Naive B cell (primary cell): ENCODE measurements at places on chromosomes 1 and 21.

DNA sequence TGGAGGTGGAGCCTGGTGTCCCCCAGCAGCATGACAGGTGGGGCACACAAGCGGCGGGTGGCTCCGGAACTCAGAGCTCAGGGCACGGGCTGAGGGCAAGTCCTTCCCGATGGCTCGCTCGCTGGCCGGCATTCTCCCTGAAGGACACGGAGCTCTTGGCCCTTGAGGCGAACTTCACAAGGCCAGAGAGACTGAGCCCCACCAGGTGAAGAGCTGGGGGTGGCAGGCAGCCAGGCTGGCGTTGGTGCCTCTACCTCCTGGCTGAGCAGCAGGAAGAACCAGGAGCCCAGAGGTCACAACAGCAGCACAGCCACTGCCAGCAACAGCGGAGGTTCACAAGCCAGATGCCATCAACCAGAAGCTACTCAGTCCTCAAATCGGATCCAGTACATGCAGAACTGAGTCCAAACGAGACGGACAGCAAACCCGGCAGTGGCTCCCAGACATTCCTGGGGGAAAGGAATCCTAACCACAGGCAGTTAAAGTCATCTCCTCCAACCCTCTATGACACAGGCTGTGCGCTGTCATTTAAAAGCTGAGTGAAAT lies 54.1 kb downstream of the NPHP4 start:
- no peak for DNase-seq

DNA sequence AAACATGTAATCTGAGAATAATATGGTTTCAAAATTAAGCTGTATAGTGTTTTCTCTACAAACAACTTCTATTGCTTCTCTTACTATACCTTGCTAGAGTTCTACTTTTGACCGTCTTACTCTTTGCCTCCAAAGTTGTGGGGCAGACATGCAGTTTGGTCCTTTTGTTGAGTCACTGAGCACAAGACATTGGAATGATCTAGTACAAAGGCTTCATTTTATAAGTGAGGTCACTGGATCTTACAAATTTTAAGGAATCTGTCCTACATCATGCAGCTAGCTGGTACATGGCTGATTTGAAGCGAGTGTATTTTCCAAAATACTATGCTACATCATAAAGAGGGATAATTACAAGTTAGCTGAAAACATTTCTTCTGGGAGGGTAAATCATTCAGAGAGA lies 28.8 kb downstream of the OR10J1 start:
- DNase-seq = no peak

GRCh38 chr1:181189691-181190363 lies 101.3 kb downstream of the IER5 start:
- DNase-seq = peak; percentile 43

DNA sequence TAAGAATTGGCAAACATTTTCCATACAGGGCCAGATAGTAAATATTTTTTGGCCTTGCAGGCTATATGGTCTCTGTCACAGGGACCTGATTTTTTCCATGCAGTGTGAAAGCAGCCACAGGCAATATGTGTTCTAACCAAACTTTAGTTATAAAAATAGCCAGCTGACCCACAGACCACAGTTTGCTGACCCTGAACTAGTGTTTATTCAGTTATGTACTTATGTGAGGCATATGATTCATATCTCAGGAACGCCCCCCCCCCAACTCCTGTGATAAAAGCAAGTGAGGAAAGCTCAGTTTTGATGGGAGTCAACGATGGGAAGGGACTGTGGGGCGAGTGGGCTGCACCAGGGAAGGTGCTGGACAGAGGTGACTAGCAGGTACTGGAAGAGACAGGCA lies 80.1 kb downstream of the HMGB4 start:
- no peak for DNase-seq

DNA sequence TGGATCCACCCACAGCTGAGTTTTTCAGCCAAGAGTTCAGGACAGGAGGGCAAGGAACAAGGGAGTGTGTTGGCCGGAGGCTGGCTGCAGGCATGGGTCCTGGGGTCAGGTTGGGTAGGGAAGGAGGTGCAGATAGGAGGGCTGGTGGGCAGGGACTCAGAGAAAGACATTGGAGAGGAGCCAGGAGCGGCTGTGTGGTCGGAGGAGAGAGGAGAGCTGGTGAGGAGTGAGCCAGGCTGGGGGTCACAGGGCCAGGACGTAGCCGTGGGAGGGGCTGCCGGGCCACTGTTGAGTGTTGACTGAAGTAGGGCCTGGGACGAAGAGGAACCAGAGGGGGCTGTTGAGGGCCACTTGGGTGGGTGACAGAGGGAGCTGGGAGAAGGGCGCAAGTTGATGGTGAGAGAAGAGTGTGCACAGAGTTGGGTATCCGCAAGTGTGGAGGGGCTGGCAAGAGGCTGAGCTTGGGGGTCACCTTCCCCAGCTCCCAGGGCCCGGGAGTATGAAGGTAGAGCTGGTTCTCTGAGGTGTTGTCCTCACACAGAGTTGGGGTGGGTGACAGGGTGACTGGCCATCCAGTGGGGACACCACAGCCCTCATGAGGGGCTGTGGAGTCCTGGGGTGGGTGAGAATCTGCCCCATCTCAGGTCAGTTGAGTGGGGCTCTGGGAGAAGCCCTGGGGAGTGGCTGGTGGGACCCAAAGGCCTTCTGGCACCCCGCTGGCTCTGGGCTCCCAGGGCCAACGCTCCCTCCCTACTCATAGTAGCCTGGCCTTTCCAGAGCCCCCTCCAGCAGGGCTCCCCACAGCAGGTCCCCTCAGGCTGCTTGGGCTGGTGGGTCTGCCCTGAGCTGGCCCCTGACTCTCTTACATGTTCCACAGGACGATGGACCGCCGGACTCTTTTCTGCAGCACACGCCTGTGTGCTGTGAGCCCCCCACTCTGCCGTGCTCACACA lies 21.9 kb downstream of the PODN start:
- DNase-seq = no peak

DNA sequence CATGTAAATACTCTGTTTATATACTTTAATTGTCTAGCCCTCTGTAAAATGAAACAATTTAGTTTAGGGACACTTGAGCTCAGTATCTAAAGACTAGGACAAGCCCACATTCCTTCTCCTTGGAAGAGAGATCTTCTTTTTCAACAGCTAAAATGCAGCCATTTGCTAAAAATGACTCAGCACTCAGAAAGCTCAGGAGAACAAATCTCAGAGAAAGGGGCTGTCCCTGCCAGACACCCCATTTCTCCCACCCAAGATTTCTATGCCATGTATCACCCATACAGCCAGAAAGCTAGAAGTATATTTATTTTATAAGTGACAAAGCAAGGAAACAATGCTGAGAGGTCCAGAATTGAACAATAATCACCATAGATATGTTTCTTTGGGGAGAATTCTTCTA lies 23.2 kb upstream of the PRDX6 start:
- DNase-seq = no peak

GRCh38 chr1:158028969-158029368 lies 35.5 kb downstream of the KIRREL1 start:
- no peak for DNase-seq

- no peak for DNase-seq
These were observed 8.2 kb downstream of the SIM2 start for GRCh38 chr21:36706951-36707762.

GRCh38 chr1:221732052-221732451 lies 9.8 kb downstream of the DUSP10 start:
- DNase-seq = no peak

DNA sequence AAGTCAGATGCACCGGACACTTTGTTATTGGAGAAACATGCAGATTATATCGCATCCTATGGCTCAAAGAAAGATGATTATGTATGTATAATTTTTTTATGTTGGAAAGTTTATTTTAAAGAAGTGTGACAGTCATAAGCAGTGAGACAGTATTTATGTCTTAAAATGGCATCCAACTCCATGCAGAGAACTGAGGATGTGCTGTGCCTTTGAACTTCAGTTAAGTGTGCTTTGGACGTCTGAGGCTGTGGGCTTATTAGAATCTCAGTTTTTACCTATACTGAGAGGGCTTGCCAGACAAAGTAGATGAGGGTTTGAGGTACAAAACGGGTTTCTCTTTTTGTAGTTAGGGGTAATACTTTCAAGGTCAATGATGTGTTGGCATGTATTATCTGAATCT lies 1.5 kb downstream of the RABGGTB start:
- DNase-seq = no peak

DNA sequence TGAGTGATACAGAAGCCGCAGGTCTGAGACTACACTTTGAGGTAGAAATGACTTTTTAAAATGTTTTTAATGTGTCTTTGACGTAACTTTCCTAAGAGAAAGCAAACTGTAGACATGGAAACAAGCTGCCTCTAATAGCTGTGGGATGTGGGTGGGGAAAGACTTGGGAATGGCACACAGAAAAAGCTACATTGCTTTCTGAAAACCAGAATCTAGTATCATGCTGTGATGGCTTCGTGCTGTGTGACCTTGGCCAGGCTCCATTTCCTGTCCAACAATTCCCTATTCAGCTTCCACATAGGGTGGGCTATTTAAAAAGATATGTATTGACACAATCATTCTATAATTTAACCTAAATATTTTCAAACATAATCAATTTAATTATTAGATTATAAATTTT lies 909.1 kb downstream of the NCAM2 start:
- no peak for DNase-seq

DNA sequence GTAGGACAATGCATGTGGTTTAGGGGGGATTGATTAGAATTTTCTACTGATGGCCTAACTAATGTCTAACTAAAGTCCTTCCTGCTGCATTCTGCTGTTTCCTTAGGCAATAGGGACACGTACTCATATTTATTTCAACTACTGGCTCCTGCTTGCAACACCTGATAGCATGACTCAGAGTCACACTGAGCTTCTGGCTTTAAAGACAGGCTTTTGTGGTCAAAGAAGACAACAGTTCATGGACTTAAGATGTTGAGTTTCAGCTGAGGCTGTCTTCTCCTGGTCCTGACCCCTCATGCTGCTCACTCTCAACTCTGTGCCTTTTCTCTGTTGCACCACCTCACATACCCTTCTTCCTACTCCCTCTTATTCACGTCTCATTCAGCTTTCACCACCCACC lies 29.1 kb upstream of the TRABD2B start:
- DNase-seq = no peak
